ENCODE measurements at places on chromosomes 7 and 10. TPM values are rescaled to one million over a fixed set of nuclear protein-coding genes. Genes with fewer than 3 reads are reported as not detected.

- DNase-seq = peak; percentile 22
Measured at GRCh38 chr10:75825235-75825634, 393.8 kb downstream of the LRMDA start.

The MAGI2 gene
- 1.1 TPM for polyA plus RNA-seq

GRCh38 chr10:124003481-124003870 lies 89.9 kb downstream of the CHST15 start:
- no peak for DNase-seq

The MYPN gene
- under 0.01 TPM for polyA plus RNA-seq

The LIPJ gene
- polyA plus RNA-seq = not detected

- DNase-seq = no peak
Measured at GRCh38 chr10:81108516-81109199, 571.0 kb downstream of the SH2D4B start.

The AKR1D1 gene
- polyA plus RNA-seq = not detected

The CFTR gene
- polyA plus RNA-seq = 25.1 TPM

- no peak for DNase-seq
Measured at GRCh38 chr10:132172091-132173066, 14.4 kb upstream of the DPYSL4 start.

The IDI2 gene
- polyA plus RNA-seq = not detected

The ANKRD7 gene
- 0.38 TPM for polyA plus RNA-seq

- DNase-seq = no peak
Measured at GRCh38 chr7:38034062-38034908, 113.8 kb downstream of the EPDR1 start.

The OR2A1 gene
- not detected for polyA plus RNA-seq

GRCh38 chr10:24703700-24704099 lies 20.0 kb downstream of the ARHGAP21 start:
- no peak for DNase-seq

The EPHA1 gene
- polyA plus RNA-seq = 19.6 TPM

DNA sequence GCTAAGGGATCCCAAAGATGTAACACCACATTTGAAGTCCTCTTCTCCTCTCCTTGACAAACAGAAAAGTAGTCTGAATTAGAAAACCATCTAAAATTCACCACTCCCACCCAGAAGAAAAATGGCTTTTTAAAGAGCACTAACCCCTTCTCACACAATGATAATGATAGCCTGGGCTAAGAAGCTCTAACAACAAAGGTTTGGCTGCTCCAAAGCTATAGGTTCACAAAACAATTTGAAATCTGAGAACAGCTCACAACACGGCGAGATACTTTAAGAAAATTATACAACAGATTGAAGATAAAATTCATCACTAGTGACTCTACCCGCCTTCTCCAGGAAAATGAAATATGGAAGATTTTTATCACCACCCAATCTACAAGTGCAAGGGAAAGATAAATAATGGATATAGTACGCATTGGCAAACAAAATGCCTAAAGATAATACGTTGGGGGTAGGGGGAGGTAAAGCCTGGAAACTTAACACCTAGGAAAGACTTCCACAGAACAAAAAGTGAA lies 7.4 kb downstream of the ITGB1 start:
- DNase-seq = no peak

DNA sequence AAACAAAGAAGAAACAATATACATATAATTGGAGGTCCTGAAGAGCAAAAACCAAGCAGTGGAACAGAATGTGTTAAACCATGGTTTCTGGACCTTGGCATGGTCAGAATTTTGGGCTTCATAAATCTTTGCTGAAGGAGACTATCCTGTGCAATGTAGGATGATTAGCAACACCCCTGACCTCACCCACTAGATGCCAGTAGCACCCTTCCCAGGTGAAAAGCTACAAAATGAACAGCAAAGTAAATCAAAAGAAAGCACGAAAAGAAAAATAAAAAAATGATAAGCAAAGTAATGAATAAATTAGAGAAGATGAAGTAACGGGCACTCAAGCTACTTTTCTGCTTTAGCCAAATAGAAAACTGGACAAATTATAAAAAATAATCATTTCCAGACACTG lies 19.2 kb upstream of the ZPBP start:
- no peak for DNase-seq

GRCh38 chr10:104581884-104582601 lies 59.0 kb upstream of the SORCS3 start:
- no peak for DNase-seq

GRCh38 chr7:33880787-33881186 lies 24.6 kb upstream of the BMPER start:
- no peak for DNase-seq

DNA sequence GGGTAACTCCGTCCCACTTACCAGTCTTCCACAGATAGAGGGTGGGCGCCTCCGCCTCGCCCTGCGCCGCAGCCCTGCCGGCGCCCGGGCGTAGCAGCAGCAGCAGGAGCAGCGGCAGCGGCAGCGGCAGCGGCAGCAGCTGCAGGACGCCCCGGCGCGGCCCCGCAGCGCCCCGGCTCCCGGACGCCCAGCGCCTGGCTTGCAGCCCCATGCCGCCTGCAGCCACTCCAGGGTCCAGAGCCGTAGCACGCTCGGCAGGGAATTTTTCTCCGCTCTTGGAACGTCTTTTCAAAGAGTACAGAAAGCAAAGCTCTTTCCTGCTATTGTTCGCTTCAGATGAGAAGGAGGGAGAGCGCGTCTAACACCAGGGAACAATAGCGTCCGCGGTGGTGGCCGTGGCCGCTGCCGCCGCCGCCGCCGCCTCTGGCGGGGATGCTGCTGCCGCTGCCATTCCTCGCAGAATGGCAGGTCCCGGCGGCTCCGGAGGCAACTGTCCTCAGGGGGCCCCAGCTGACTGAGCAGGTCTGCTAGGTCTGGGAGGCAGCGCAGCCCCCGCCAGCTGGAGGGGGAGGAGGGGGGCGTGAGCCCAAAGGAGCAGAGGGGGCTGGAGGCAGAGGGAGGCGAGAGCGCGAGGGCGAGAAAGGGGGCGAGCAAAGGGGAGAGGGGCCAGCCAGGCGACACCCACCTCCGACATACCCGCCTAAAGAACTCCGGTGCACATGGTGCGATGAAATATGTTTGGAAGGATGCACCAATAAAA lies at the start of gene THSD7A:
Gene THSD7A (minus strand): TSS at position 463 of the 760 bp plus-strand sequence. CDS start 252 bp downstream, at position 211.
- peak; percentile 55 for DNase-seq

The NKX1-2 gene
- polyA plus RNA-seq = not detected

The OR6B1 gene
- 0.01 TPM for polyA plus RNA-seq

DNA sequence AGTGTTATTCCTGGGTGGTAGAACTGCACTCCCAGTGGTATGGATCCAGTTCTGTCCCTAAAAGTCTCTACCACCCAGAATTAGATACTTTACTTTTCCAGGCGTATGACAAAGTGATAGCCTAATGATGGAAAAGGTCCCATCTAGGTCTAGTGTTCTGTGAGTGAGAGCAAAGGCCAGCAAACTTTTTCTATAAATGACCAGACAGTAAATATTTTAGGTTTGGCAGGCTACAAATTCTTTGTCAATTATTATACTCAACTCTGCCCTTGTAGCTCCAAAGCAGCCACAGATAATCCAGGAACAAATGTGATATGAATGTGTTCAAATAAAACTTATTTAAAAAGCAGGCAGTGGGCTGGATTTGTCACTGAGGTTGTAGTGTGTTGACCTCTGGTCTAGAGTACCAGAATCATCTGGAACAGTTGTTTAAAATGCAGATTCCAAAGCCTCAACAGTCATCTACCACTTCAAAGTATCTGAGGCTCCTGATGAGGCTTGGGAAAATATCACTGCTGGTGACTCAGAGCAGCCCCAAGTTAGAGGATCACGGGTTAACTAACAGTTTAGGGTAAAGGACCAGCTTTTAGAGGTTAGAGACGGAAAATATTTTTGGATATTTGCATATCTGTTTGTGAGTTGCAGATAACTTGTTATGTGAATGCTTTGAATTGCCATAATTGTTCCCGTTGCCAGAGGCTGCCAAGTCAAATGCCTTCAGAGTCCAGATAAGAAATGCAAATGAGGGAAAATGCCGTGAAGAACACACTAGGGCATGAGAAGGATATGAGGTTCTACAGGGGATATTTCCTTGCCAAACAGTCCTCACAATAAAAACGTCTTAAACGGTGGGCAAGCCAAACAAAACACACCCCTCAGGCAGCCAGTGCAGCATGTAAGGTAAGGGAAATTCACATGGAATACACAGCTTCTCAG lies 19.4 kb downstream of the NRAP start:
- DNase-seq = no peak

The KNDC1 gene
- not detected for polyA plus RNA-seq

DNA sequence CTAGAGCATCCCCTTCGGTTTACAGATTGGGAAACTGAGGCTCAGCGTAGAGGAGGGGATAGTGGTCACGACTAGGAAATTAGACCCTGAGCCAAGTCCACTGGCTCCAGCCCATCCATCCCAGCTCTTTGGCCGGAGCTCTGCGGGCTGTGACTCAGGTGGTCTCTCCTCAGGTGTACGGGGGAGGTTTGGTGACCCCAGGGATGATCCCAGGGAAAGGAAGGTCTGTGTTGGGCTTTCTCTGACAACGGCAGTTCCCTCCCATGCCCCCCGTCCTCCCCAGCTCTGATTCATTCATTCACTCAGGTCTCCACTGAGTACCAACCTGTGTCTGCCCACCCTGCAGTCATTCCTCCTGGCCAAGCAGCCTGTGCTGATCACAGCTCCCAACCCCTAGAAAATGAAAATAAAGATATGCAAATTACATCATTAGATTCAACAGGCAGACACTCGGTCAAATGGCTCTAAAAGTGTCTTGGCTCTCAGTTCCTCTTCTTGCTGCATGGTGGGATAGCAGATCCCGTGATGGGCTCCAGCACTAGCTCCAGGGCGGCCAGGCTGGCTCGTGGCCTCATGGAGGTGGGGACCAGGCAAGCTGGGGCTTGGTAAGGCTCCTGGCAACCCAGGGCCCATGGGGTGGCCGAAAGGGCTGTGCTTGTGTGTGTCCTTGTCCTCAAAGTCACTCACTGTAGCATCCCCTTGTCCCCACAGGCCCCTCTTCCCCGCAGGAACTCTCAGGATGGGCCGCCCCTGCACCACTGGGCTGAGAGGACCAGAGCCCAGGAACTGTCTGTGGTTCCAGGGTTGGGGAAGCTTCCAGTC lies 37.8 kb downstream of the CLRN3 start:
- DNase-seq = no peak

GRCh38 chr7:42137941-42138340 lies 99.1 kb downstream of the GLI3 start:
- DNase-seq = no peak

- peak; percentile 2 for DNase-seq
Measured at GRCh38 chr10:67076144-67076543, 150.3 kb downstream of the LRRTM3 start.

DNA sequence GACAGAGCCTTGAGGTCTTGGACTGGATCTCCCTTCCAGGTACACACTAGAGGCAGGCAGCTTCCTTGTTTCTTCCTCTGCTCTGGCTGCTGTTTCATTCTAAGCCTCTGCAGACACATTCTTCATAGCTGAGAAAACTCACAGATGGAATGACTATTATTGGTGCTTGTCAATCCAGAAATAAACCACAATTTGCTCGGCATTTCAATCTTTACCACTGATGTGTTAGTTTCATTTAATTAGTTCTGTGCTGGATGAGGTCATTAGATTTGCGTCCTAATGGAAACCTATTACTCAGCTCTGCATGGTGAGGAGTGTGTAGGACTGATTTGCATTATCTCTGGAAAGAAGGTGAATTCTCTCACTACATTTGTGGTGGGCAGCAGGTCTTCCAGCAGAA lies 392.5 kb downstream of the NRG3 start:
- no peak for DNase-seq

GRCh38 chr10:131775433-131775832 lies 125.4 kb upstream of the PPP2R2D start:
- DNase-seq = no peak

GRCh38 chr10:83929399-83929798 lies 209.9 kb upstream of the GHITM start:
- DNase-seq = no peak

GRCh38 chr7:37643876-37644275 lies 39.7 kb upstream of the GPR141 start:
- no peak for DNase-seq

The PIK3CG gene
- polyA plus RNA-seq = 1.1 TPM

The C7orf57 gene
- polyA plus RNA-seq = 0.04 TPM

GRCh38 chr7:43572516-43573049 lies 10.3 kb upstream of the STK17A start:
- no peak for DNase-seq

- no peak for DNase-seq
Measured at GRCh38 chr10:27030060-27030459, 70.2 kb downstream of the ANKRD26 start.

- no peak for DNase-seq
Measured at GRCh38 chr7:128112018-128112780, 81.0 kb upstream of the LRRC4 start.

GRCh38 chr7:2210551-2211258 lies 22.0 kb downstream of the MAD1L1 start:
- no peak for DNase-seq

- DNase-seq = no peak
Measured at GRCh38 chr10:34186745-34187144, 628.4 kb downstream of the PARD3 start.

- no peak for DNase-seq
Measured at GRCh38 chr7:51227861-51228260, 88.7 kb downstream of the COBL start.
